ENCODE measurements at places on chromosomes 3 and 15.

- no peak for DNase-seq
Observed at GRCh38 chr15:57183614-57184344, 192.5 kb upstream of the CGNL1 start.

DNA sequence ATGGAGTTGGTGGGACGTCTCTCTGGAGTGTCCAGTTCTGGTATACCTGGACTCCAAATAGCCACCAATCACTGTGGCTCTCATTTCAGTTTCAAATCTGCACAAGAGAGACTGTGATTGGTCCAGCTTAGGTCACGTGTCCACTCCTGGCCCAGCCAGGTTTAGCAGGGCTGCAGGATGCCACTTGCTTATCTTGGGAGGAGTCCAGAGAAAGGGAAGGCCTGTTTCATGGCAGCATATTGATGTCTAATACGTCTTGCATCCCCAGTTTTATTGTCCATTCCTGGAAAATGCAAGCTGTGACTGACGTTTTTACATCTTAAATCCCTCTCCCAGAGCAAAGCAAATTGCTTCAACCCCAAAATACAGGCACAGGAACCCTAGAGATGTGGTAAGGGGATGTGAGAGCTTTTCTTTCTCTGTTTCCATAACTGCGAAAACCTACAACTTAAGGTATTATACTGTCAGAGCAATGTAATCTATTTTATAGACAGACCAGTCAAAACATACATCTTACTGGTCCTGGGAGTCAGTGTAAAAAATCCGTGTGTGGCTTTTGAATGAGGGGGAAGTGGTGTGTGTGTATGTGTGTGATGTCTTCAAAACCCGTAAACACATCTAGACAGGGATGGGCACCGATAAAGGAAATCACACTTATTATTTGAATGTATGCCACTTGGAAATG lies 274.4 kb downstream of the TLE3 start:
- no peak for DNase-seq

DNA sequence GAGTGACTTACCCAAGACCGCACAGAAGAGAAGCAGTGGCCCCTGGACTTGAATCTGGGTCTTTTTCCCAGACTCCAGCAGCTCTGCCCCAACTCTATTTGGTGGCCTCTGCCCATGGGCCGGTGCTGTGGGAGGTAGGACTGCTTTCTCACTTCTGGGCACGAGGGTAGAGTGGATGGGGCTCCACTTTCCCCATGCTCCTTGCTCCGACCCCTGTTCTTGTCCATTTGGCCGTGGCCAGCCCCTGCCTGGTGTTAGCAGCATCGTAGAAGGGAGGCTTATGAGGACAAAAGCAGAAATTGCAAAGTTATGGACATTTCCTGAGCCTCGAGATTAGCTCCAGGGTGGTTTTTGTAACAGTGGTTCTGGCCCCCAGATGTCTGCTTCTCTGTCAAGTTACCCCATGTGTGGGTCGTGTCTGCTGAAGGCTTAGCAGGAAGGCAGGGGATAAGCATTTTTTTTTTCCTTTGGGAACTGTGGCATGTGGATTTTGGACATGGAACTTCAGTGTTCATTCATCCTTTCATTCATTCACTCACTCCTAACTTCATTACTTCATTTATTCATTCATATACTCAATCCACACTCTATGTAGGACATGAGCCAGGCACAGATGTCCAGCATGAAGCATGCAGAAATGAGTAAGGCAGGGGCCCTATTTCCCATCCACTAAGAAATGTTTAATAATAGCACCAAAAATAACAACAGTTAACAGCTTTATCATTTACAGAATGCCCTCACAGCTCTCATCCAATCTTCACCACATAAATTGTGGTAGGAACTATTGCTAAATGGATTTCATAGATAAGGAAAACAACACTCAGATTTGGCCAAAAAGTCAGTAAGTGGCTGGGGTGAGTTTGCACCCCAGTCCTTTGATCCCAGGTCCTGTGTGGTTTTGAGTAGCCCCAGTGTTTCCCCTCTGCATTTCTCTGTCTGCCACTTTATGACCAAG lies 180.5 kb downstream of the OPA1 start:
- DNase-seq, result no peak

- DNase-seq, result no peak
Observed at GRCh38 chr3:197501496-197501878, 54.3 kb downstream of the BDH1 start.

DNA sequence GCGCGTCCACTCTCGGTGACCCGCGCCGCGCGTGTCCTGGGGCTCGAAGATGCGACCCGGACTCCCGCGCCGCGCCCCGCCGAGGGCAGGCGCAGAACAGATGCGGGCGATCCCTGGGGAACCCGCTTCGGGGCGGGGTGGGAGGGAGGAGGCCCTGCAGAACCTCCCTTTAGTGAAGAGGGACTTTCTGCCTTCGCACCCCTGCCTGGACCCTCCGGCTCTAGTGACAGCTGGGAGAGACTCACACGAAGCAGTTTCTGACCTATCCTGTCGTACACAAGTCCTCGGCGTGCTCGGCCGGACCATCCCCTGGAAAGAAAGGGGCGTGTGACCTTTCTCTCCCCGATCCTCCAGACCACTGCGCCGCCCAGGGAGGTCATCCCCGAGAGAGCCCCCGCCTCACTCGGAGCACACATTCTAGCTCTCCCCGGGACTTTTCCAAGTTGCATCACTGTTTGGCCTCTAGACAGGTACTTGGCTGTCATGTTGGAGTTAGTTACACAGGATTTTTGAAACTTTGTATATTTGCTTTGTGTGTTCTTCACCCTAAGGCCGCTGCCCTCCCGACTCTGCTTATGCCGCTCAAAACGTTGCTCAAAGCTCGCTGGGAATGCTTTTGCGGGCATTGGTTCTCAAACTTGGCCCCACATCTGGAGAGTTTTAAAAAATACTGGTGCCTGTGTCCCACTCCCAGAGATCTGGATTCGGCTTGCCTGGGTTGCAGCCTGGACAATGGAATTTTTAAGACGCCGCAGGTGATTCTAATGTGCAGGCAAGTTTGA lies 582 bp downstream of the CGNL1 start:
- DNase-seq, result no peak

DNA sequence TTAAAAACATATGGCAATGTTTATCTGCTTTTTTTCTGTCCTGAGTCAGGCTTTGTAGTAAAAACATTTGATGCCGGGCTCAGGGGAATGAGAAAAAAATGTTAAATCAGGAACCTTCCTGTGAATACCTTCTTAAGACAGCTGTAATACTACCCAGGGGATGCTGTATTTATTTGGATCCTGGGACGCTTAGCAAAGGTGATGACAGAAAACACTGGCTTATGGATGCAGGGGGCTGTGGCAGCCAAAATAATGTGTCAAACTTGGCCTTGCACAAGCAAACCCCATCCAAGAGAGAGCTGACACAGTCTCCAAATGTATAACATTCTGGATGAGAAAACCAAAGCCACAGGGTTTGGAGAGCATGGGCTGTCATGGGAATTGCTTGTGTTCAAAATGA lies 438.2 kb upstream of the PROK2 start:
- no peak for DNase-seq

DNA sequence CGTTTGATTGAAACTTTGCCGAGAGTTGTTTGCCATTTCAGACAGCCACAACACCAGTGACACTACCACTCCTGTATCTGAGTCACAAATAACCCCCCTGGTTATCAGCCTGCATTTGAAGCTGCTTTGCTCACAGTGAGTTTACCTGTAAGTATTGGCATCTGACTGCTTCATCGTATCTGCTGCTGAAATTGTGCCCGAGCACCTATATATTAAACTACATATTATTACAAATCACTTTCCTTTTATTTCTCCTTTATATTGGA lies 39.2 kb upstream of the SPSB4 start:
- no peak for DNase-seq

GRCh38 chr3:51539291-51539941 lies 897 bp downstream of the RAD54L2 start:
- peak; percentile 56 for DNase-seq

- DNase-seq, result no peak
Observed at GRCh38 chr3:175940243-175940642, 1081.1 kb downstream of the NAALADL2 start.

DNA sequence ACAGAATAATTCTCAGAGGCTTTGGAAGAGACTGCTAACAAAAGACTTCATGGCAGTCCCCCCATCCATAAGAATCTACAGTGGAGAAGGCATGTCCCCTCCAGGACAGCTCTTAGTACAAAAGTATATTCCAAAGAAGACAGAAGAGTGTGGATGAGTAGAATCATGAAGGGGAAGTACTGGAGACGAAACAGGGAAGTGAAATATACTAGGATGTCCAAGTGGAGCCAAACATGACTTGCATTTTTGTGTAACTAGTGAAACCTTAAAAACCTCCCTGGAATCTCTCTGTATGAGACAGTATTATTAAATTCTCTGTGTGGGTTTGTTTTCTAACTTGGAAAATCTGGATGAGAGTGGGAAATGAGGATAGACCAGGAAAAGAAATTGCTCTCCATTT lies 312.4 kb downstream of the RSL24D1 start:
- DNase-seq, result no peak

GRCh38 chr3:134077649-134078161 lies 48.0 kb upstream of the SLCO2A1 start:
- no peak for DNase-seq

DNA sequence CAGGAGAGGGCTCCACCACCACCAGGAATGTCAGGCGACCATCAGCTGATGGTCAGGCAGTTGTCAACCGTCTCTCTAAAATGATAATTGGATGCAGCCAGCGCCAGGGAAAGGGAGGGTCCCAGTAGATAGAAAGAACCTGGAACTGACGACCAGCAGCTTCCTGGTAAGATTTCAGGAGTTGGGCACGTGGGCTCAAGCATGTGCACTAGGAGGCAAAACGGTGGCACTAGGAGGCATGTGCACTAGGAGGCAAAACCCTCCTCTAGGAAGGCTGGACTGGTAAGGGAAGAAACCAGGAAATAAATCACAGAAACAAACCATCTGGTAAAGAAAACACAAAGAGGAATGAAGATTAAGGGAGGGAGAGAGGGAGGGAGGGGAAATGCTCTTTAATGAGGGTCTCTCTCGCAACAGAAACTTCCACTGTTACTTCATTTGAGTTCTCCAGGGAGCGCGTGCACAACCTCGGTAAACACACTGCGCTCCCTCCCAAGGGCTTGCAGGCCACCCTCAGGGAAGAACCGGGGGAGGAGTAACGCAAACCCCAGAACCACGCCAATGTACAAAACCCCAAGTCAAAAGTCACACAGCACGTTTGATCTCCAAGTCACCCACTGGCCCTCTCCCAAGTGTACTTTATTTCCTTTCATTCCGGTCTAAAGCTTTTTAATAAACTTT lies 116.7 kb downstream of the XXYLT1 start:
- no peak for DNase-seq

DNA sequence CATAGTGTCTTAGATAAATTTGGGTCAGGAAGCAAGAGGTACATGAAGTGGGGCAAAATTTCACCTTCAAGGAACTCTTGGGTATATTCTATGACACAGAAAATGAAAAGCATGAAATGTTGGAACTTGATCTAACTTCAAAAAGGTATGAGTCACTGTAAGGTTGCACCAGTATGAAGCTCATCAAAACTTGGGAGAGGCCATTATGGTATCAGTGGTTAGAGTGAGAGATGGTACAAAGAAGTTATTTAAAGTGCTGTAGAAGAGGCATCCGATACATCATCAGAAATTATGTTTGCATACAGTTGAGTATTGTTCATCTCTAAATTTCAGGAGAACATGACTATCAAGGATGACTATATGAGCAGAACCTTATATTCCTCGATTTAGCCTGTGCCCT lies 302.9 kb upstream of the SUCLG2 start:
- no peak for DNase-seq

DNA sequence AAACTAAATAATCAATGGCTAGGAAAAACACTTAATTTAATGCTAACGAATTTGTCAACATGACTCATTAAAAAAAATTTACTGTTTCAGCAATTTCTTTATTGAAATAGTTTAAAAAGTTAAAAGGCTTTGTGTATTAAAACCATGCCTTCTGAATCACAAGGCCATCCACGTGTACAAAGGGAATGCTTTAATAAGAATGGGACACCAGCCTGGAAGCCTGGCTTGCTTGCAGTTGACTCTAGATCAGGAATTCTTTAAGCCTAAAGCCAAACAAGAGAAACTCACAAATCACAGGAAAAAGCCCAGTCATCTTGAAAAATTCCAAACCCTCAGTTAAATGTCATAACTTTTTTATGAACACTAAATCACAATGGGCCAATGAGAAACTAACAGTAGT lies 137.6 kb downstream of the PEAK1 start:
- DNase-seq, result no peak

- no peak for DNase-seq
Observed at GRCh38 chr15:99057020-99057419, 47.9 kb upstream of the SYNM start.

- no peak for DNase-seq
Observed at GRCh38 chr3:188071636-188072035, 82.3 kb upstream of the LPP start.

DNA sequence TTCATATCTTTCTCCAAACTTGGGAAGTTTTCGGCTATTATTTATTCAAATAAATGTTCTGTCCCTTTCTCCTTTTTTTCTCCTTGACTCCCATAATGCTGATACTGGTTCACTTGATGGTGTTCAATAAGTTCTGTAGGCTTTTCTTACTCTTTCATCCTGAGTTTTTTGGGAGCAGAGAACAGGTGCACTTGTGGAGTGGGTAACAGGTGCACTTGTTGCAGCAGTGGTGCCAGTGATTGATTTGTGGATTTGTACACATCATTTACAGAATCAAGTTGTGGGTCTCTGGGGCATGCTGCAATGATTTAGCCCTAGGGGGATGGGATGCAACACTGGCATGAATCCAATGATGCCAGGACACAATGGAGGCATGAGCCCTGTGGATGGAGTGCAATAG lies 14.8 kb upstream of the OR5H1 start:
- no peak for DNase-seq

GRCh38 chr3:9780458-9780812 lies 10.7 kb upstream of the CAMK1 start:
- DNase-seq, result no peak

- no peak for DNase-seq
Observed at GRCh38 chr3:171748064-171748924, 62.0 kb downstream of the PLD1 start.

DNA sequence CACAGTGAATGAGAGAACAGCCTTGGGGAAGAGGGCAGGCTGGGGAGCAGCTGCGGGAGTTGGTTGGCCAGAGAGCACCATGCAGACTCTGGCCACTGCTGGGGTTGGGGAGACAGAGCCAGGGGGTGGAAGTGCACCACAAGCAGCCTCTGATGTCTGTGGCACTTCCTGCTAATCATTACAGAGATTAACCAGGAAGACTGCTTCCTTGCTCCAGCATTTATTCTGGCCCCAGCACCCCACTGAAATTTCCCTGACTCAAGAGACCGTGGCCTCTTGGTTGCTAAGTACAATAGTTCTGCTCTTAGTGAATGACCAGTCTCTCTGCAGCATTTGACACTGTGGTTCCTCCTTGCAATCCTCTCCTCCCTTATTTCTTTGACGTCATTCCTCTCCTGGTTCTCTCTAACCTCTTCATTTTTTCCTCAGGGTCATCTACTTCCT lies 266.2 kb upstream of the ROPN1 start:
- no peak for DNase-seq
